AG04450 (cell line): ENCODE measurements at places on chromosomes 5 and 9. TPM values are rescaled to one million over a fixed set of nuclear protein-coding genes. Genes with fewer than 3 reads are reported as not detected.
A peak's percentile ranks its signal among the peaks of the same experiment; 100 is the strongest.

Gene FAM153A
- not detected in 2 replicates for polyA plus RNA-seq

DNA sequence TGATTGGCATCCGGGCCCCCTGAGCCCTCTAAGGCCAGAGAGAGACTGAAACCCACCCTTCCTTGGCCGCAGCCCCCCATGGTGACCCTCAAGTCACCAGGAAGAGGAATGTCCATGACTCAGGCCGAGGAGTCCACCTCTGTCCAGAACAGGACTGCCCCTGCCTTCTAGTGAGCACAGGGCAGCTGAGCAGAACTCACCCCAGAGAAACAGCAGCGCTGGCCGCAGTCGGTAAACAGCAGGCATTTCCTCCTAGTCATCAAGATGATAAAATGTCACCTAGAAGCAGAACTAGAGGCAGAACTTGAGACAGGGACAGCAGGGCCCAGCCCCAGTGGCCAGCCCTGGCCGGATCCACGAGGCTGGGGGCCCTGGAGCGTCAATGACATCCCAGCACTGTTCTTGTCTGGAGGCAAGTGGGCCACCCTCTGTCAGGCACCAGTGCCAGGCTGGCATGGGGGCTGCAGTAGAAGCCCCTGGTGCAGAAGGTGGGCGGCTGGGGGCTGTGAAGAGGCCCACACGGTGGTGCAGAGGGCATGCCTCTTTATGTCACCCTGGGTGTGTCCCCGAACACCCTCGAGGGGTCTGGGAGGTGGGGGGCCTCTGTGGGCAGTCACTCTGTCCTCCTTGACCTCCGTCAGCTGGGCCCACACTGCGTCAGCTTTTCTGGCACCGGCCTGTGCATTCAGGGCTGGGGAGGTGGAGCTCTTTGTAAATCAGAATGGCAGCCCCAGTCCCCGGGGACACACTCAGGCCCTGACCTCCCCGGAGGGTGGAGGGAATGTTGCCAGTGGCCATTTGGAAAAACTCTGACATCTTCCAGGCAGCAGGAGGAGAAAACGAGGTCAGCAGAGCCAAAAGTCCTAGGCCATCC is 83.0 kb downstream of the NTNG2 start:
- no peak for DNase-seq

Gene STING1
- polyA plus RNA-seq: 50.6 and 66.9 TPM in 2 replicates

Gene OCLN
- polyA plus RNA-seq: 1.4 and 2.1 TPM in 2 replicates

DNA sequence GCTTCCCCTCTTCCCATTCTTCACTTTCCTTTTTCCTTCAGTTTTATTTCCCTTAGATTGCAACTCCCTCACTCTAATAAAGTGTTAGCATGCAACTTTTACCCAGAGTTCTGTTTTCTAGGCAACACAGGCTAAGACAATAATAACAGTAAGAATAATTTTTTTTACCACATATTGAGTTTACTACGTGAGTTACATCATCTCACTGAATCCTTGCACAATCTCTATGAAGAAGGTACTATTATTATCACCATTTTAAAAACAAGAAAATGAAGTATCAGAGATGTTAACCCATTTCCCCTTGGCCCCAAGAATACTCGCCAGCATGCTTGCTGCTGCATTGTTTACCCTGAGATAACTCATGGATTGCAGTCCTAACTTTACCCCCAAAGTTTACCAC is 53.7 kb upstream of the SMIM32 start:
- DNase-seq: no peak

GRCh38 chr9:89044104-89044503 is 52.8 kb downstream of the S1PR3 start:
- DNase-seq: no peak

DNA sequence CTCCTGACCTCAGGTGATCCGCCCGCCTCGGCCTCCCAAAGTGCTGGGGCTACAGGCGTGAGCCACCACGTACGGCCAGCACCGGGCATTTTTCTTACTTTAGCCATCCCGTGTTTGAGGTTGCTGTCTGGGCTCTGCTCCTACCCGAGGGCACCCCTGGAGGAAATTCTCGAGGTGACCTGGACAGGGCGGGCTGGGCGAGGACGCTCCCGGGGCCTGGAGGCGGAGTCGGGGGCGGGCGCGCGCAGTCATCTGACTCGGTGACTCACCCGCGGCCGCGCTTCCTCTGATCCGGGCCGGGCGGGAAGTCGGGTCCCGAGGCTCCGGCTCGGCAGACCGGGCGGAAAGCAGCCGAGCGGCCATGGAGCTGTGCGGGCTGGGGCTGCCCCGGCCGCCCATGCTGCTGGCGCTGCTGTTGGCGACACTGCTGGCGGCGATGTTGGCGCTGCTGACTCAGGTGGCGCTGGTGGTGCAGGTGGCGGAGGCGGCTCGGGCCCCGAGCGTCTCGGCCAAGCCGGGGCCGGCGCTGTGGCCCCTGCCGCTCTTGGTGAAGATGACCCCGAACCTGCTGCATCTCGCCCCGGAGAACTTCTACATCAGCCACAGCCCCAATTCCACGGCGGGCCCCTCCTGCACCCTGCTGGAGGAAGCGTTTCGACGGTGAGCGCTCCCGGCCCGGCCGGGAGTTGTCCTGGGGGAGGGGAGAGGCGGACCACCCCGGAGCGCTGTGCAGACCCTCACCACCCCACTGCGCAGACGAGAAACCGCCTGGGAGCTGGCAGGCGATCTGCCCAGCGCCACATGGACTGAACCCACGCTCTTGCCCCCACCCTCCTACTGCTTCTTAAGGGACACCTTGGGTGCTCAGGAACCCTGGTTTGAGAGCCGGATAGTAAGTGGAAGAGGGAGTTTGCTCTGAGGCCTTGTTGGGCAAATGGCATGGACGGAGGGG is at the start of gene HEXB:
HEXB (plus strand) TSS at position 334 of the 952 bp plus-strand sequence; CDS start at position 362, 28 bp downstream.
- no peak for DNase-seq

DNA sequence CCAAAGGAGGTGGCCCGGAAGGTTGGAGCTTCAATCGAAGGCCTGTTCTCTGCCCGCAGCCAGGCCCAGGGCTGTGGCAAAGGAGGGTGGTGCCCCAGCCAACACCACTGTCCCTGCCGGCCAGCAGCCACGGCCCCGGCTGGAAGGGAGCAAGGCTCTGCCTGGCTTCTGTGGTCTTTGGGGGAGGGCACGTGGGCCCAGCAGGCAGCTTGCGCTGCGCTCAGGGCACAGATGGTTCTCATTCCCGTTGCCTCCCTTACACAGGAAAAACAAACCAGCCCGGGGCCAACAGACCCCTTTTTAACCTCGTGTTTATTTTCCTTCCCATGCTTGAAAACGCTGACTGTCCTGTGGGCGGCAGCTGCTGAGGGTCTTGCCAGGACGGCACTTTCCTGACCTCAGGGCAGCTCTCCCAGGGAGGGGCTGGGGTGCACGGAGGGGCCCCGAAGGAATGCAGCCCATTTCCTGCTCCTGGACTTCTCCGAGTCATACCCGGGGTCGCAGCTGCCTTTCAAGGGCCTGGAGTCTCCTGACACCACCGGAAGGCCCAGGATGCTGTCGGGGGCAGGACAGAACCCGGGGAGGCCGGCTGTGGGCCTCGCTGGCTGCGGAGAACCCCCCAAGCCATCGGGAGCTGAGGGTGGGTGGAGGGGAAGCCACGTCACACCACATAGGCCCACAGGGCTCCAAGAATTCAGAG is 1.1 kb upstream of the GPSM1 start:
- peak; percentile 90 for DNase-seq

- DNase-seq: no peak
Observed at GRCh38 chr9:131116281-131117120, 8.9 kb upstream of the NUP214 start.

GRCh38 chr9:83281306-83282255 is 218.6 kb upstream of the RASEF start:
- DNase-seq: no peak

DNA sequence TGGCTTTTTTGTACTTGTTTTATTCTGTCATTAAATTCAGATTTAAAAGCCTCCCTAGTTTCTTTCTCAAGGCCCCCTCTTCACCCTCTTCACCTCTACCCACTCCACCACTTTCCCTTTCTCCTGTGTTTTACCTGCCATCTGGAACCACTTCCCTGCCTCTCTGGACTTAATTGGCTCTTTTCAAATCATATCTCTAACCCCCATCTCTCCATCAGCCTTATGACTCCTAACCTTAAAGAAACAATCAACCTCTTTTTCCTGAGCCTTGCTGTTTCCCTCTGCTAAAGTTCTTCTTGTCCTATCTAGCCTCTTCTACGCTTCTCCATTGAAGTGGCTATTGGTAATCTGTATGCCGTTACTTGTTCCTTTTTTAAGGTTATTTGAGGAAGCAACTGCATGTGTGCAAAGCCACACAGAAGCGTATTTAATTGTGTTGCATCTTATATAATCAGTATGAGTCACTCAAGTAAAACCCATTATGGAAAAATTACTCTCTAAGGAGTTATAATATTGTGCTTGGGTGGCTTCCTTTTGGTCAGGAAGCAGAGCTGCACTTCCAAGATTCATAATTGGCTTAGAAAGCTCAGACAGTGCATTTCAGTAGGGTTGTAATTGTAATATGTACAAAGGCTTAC is 653.6 kb upstream of the ITGA1 start:
- DNase-seq: no peak

DNA sequence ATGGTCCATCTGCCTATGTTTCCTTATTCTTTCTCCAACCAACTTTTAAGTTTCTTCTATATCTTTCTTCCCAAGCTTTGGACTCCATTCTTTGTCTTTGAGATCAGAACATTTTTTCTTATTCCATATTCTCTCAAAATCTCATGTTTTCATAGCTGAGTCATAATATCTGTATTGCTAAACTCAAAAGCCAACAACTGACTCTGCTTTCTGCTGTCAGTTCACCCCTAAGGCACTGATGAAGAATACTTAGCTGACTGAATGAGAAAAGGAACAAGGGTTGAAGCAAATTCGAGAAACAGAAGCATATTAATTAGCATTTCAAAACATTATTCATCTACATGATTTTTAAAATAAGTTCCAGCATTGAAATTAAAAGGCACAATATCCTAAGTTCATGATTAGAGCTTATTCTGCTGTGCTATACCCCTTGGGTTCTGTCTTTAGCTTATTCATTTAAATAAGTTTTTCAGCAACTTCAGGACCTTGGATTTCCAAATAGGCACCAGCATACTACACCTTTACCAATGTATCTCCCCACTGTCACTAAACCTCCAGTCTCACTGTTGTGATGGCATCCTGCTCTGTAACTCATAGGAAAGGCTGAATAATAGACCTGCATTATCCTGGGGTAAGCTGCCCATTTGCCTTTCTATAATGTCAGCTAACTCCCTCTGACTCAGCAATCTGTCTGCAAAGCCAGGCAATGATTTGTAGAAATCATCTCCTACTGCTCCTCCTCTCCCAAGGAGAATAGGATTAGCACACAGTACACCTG is 49.9 kb upstream of the C5orf46 start:
- DNase-seq: no peak

- no peak for DNase-seq
Observed at GRCh38 chr9:82334286-82334685, 345.7 kb downstream of the SPATA31D1 start.

DNA sequence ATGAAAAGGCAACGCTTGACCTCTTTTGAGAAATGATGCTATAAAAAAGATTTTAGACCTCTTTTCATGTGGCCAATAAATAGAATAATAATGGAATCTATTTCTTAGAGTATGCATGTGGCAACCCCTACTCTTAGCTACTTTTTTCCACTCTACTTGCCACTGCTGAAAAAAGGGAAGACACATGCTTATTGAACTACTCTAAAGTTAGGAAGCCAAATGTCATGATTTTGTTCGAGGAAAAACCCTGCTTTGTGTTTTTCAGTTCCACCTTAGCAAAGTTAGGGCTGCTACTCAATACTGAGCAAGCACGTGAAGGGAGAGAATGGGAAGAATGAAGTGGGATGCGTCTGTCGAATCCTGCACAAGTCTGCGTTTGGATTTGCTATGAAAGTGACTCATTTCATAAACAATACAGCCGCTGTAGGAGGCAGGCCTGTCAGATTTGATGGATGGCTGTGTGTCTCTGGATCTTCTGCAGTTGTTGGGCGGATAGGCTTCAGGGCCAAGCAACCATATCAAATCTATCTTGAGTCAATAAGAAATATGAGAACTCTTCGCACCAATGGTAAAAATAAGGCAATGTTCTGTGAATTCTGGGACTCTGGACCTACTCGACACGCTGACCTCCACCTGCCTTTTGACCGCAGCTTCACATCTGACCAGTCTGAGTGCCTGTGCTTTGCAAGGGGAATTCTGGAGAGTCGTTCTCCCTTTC is 333.6 kb downstream of the PIK3R1 start:
- peak; percentile 76 for DNase-seq

Gene OMD
- polyA plus RNA-seq: not detected in 2 replicates

- no peak for DNase-seq
Observed at GRCh38 chr5:84382363-84383295, 2.1 kb downstream of the EDIL3 start.

DNA sequence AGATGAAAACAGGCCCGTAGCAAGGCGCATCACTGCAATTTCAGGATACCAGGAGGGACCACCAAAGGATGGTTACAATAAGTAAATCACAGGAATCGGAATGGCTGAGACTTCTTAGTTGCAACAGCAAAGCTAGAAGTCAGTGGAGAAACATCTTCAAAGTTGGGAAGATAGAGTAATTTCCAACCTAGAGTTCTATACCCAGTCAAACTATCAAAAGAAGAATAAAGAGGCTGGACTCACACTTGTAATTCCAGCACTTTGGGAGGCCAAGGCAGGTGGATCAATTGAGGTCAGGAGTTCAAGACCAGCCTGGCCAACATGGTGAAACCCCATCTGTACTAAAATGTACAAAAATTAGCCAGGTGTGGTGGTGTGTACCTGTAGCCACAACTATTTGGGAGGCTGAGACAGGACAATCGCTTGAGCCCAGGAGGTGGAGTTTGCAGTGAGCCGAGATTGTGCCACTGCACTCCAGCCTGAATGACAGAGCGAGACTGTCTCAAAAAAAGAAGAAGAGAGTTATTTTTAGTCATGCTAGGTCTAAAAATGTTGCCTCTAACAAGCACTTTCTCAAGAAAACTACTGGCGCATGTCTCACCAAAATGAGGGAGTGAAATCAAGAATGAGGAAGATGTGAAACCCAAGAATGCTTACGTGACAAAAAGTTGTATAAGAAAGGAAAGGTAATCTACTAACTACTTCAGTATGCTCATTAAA is 267.7 kb downstream of the DENND1A start:
- no peak for DNase-seq

Gene FBP2
- not detected in 2 replicates for polyA plus RNA-seq

Gene HNRNPAB
- 90.9 and 102 TPM in 2 replicates for polyA plus RNA-seq
